ENCODE measurements at places on chromosomes 11 and 22.

DNA sequence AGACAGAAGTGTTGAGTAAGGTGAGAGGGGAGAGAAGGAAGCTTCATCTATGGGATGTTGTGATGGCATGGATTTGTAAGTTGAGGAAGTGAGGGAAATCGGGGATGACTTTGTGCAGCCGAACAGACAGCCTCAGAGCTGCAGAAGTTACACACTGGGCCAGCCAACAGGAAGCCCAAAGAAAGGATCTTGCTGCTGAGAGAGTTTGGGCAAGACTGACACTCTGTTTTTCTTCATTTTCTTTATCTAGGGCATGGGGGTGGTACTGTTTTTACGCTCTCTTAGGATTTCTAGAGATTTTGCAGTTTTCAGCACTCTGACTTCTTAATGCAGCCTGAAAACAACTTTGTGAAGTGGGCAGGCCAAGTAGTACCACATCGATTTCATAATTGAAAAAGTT is 509.9 kb upstream of the TENM4 start:
- no peak for DNase-seq

DNA sequence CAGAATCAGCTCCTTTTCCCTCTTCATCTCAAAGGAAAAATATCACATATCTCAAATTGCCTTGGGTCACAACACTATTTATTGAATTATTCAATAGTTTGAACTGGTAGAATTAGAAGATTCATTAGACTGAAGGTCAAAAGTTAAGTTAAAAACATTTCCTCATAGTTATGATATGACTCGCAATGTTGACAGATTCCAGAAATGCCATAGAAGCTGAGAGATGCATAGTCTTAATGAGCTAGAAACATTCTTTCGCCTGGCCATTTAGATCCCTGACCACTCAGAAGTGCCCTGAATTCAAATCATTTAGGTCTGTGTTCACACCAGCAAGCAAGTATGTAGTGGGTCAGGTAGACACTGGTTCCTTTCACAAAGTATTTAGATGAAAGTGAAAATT is 44.4 kb downstream of the FAT3 start:
- DNase-seq = no peak

DNA sequence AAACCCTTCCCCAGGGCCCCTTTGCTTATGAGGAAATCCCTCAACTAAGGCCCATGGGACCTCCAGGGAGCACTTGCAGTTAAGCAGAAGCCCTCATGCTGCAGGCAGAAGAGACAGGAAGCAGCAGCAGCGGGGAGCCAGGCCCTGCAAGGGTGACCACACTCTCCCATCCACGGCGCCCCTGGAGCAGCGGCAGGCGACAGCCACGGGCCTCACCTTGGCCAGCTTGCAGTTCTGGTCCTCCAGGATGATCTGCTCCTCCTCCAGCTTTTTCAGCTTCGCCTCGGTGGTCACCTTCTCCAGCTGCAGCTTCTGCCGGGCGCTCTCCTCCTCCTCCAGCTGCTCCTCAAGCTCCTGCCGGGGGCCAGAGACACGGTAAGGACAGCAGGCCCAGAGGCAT is 47.0 kb downstream of the APOL1 start:
- DNase-seq = no peak

- peak; percentile 44 for DNase-seq
Measured at GRCh38 chr11:125429174-125429707, 66.8 kb downstream of the FEZ1 start.

GRCh38 chr11:95792200-95792599 is 1.9 kb downstream of the CEP57 start:
- DNase-seq = no peak

- no peak for DNase-seq
Measured at GRCh38 chr11:126608658-126609057, 253.2 kb downstream of the ST3GAL4 start.

- DNase-seq = no peak
Measured at GRCh38 chr11:118636569-118637290, 29.3 kb downstream of the PHLDB1 start.

- DNase-seq = no peak
Measured at GRCh38 chr11:37849706-37850105, 1251.7 kb upstream of the RAG2 start.

DNA sequence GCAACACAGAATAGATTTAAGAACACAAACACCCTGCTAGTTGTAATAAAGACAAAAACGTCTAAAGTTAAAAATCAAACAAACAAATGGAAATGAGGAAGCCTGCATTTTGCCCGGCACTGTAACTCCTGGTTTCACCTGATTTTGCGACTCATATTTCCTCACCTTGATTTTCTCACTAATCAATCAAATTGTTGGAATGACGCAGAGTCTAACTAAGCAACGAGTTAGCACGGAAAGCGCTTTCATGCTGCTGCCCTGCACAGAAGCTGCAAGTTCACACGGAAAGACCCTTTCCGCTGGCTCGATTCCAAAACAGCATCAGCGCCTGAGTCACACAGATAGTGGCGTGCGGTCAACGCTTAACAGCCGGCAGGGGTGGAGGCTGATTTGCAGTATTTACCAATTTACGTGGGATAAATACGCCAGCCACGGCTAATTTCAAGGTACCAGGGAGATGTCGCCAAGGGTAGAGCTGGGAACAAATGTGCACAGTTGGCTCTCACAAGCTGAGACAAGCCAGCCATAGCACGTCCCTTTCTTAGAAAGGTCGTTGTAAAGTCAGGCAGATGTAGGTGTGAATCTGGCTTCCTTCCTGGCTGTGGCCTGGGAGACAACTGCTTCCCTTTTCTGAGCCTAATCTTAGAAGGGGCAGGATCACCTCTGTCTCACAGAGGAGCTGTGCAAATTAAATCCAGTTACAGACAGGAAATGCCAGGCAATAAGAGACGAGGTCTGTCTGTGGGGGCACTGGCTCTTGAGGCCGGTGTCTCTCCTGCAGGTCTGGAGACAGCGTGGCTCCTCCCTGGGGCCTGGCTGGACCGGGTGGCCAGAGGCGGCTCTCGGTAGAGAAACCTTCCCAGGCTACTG is 76.9 kb upstream of the TTLL12 start:
- no peak for DNase-seq

DNA sequence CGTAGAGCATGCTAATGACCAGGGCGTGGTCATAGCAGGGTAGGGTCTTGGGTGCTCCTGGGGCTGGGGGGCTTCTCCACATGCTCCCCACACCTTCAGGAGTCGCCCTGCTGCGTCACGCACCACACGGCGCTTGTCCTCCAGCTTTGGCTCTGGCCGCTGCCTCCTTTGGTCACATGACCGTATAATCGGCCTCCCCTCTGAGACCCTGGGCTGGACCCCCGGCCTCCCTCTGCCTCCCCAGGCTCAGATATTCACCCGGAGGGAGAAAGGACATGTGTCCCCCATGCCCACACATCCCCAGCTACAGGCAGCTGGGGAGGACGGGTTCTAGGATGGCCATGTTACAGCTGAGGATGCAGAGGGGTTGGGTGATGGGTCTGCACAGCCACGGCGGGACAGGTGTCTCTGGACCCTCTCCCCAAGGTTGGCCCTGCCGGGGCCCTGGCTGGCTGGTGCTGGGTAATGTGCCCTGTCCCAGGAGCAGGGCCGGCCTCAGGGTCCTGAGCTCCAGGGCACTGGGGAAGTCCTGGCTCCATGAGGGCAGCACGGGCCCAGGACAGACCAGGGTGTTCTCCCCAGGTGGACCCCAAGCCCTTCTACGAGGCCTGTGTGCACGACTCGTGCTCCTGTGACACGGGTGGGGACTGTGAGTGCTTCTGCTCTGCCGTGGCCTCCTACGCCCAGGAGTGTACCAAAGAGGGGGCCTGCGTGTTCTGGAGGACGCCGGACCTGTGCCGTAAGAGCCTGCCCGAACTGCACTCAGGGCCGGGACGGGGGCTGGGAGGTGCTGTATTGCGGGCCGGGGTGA is 14.5 kb downstream of the MUC2 start:
- DNase-seq = no peak

DNA sequence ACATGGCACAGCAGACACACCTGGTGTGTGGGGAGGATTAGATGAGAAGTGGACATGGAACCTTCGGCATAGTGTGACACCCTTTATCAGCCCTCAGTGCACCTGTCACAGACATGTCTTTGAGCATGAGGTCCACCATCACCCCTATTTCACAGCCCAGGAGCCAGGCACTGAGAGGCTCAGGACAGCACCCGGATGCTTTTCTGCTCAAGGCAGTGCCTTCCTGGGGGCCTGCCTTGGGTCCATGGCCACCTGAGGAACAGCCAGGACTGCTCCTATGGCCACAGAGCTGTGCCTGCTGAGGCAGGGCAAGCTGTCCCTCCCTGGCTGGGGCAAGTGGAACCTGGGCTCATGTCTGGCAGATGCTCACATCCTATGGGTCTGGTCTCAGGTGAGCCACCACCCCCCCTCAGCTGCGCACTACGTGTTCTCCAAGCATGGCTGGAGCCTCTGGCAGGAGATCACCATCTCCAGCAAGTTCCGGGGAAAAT is 75.8 kb downstream of the MORC2 start:
- DNase-seq = no peak

DNA sequence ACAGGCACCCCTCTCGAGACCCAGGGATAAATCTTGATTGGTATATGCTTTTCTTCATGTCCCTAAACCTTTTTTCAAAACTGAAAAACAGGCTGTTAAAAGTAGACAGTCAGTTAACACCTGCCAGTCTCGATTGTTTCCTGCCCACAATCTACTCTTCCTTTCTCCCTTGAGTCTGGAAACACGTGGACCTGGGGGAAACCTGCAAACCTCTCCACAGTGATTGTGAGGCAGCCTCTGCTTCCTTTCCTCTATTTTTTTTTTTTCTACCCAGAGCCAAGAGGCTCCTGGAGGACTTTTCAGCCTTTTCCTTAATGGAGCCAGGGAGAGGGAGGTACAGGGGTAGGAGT is 69.4 kb upstream of the CLMP start:
- no peak for DNase-seq

GRCh38 chr11:79050786-79051185 is 390.0 kb downstream of the TENM4 start:
- no peak for DNase-seq

GRCh38 chr11:131503017-131503416 is 132.6 kb downstream of the NTM start:
- DNase-seq = no peak

GRCh38 chr11:65292890-65293289 is 21.8 kb upstream of the CDC42EP2 start:
- no peak for DNase-seq

- DNase-seq = no peak
Measured at GRCh38 chr11:39571081-39571480, 1888.4 kb downstream of the LRRC4C start.

DNA sequence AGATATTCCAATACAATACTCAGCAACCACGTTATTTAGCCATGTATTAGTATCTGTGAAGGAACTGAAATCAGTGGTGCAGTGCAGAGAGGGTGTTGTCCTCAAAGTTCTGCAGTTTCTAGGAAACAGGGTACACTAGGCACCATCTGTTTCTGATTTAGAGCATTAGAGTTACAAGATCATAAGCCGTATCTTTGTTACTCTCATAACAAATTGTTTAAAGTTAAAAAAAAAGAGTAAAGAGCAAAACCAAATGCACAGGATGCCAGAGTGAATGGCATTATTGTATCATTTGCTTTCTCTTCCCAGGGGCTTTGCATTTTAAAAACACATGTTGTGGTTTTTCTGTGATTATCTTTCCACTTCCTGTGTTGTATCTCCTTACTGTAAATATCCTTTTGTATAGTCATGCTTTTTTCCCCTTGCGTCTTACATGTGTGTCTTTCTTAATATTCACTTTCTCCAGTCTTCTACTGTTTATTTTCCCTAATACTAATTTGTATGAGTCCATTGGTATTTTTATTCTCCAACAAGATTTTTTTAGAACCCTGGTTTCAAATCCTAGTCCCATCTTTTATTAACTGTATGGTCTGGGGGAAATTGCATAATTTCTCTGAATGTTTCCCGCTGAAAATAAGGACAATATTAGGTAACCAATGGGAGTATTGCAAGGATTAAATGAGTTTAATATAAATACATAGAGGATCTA is 15.2 kb upstream of the NUP160 start:
- no peak for DNase-seq

- DNase-seq = no peak
Measured at GRCh38 chr22:26576026-26576680, 13.8 kb downstream of the TPST2 start.

DNA sequence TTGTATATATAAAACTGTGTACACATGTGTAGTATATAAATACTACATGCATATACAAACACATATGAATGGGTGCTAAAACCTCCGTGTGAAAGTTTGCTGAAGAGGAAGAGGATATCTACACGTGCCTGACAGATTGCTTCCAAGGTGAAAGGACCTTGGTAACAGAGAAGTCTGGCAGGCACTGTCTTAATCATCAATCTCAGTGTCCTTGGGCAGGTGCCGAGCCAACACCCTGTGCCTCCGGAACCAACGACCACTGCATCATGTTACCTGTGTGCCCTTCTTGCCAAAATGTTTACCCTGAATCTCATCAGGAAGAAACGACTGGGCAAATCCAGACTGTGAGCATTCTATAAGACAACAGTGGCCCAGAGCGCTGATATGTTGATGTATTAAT is 15.0 kb downstream of the NAP1L4 start:
- DNase-seq = no peak

GRCh38 chr11:11446967-11447366 is 93.9 kb upstream of the CSNK2A3 start:
- no peak for DNase-seq

- DNase-seq = no peak
Measured at GRCh38 chr22:39489094-39490068, 12.7 kb upstream of the MIEF1 start.

- no peak for DNase-seq
Measured at GRCh38 chr22:30079952-30080533, at the start of gene HORMAD2. TSS of gene HORMAD2 (plus strand) at chr22:30080464. CDS start at chr22:30093953, 13,489 bp downstream.

- DNase-seq = no peak
Measured at GRCh38 chr11:2348986-2349385, 28.1 kb upstream of the CD81 start.

- DNase-seq = no peak
Measured at GRCh38 chr11:36357831-36358230, 61.7 kb downstream of the PRR5L start.

DNA sequence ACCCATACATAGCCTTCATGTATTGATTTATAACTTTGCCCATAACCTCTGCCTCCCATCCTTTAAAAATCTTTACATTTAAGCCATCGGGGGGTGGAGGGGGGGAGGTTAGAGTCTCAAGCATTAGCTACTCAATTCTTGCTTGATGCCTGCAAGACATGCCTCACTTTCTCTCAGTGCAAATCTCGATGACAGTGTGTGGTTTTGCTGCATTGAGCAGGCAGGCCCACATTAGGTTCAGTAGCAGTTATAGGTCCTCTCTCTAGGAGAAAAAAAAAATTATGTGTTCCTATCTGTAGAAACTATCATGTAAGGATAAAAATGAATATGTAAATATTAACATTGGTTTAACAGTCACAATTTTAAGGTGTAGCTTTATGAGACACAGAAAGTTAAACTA is 314.0 kb upstream of the ANO3 start:
- no peak for DNase-seq

- no peak for DNase-seq
Measured at GRCh38 chr11:94751786-94752185, 16.4 kb upstream of the AMOTL1 start.

DNA sequence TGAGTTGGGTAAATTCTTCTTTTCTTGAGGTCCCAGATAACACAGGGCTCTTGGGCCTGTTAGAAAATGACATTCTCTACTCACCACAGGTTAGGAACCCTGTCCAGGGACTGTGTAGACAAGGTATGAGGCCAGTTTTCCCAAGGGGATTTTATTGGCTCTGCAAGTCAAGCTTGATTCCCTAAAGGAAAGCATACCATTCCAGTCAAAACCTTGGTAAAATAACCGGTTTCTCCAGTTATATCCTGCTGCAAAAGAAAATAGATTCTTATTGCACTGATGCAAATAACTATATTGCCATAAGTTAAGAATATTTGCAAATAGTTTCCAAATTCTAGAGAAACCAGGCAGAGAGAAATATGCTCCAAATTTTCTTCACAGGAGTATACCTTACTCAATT is 9.6 kb upstream of the FOLR3 start:
- DNase-seq = no peak

Data from NCI-H774 (cell line).